ENCODE measurements at places on chromosomes 7 and 10.

DNA sequence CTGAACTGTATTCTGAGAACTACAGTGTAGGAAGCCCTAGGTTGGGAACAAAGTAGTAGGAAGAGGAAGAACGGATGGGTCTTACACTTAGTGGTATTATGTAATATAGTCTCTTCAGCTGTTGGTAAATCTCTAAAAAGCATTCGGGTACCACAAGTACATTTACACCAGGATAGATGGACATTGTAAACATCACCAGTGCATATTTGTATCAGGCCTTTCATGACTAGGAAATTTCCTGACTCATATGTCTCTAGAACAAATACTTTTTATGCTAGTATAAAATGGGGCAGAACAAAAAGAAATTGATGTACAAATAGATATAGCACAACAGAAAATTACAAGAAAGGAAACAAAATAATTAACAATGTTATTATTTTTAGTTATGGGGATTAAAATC is 21.5 kb upstream of the OR6B1 start:
- DNase-seq = no peak

DNA sequence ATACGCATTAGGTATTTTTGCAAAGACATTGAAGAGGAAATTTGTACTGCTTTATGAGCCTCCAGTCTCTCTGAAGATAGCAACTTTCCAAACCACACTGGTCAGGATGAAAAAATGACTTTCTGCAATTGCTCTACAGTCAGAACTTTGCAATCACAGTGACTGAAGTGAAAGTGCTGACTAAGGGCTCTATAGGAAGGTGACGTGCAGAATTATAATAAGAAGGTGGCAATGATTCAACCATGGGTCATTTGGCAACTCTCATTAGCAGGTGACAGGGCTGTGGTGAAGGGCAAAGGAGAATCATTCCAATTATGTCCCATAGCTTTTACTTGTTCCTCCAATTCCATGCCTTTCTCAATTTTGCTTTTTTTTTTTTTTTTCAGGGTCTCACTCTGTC is 311.0 kb downstream of the ANKRD30A start:
- no peak for DNase-seq

- peak; percentile 69 for DNase-seq
These were observed 50.4 kb downstream of the CPEB3 start for GRCh38 chr10:92240289-92241157.

DNA sequence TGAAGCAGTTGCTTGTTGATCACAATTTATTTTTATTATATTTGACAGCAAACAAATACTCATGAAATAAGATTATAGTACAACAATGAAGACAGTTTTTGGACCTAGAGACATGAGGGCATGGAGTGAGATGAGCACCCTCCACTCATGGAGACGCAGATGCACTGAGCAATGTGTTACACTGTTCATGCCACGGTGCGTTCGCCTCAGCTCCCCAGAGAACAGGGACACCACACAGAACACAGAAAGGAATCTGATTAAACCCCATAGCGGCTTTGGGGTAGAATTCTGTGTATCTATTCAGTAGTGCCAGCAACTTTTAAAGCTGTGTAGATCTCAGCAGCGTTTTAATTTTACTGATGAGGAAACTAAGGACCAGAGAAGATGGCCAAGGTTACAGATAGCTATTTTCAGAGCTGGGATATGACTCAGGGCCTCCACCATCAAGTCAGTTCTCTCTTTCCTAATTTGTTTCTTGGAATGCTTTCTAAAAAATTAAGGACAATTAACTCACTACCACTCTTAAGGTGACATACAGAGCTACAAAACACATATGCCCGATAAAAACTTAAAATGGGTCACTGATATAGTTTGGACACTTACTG is 33.6 kb downstream of the FAM25A start:
- no peak for DNase-seq

- peak; percentile 57 for DNase-seq
These were observed at the start of gene CLEC2L for GRCh38 chr7:139523199-139523941. Gene CLEC2L, plus strand, starts transcription at chr7:139523685. Its CDS starts 243 bp downstream, at chr7:139523928.

GRCh38 chr7:16397501-16398145 is 23.7 kb downstream of the CRPPA start:
- no peak for DNase-seq

GRCh38 chr7:158910254-158911053 is 54.1 kb downstream of the DYNC2I1 start:
- DNase-seq = no peak

- no peak for DNase-seq
These were observed 36.4 kb upstream of the CHCHD3 start for GRCh38 chr7:133118261-133118660.

Data from AG20443 (cell line).